Renal pelvis (tissue), 12 donors: ENCODE measurements at places on chromosomes 2 and 18.

DNA sequence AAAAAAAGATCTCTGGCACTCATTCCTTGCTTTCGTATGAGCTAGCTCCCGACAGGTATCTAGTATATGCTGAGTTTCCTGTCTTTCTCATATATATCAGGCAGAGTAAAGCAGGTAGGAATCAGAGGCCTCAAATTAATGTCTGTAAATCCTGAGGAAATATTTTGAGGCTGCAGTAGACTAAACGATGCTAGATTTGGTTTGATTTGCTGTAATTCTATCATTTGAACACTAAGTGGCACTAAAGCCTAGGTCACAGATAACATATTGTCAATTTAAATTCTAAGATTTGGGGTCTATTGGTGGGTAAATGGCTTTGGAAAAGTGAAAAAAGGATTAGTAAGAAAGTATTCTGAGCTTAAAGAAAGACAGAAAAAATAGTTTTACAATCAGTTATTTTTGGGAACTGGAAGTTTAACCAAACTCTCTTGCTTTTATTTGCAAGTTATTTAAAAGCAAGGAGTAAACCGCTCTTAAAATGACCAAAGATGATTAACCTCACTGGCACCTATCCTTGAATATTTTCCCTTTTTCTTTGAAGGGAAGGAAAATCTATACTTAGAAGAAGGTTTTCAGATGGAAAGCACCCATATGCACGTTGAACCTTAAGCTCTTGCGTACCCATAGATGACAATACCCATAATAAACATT, 37.6 kb upstream of the SLC4A10 start:
- DNase-seq = peak; percentile 14

- no peak for DNase-seq
Observed at GRCh38 chr2:140164449-140164848, 1384.3 kb upstream of the NXPH2 start.

- no peak for DNase-seq
Observed at GRCh38 chr2:54597153-54597848, 126.2 kb upstream of the EML6 start.

- DNase-seq = no peak
Observed at GRCh38 chr2:232338759-232339106, 39.8 kb upstream of the ALPP start.

DNA sequence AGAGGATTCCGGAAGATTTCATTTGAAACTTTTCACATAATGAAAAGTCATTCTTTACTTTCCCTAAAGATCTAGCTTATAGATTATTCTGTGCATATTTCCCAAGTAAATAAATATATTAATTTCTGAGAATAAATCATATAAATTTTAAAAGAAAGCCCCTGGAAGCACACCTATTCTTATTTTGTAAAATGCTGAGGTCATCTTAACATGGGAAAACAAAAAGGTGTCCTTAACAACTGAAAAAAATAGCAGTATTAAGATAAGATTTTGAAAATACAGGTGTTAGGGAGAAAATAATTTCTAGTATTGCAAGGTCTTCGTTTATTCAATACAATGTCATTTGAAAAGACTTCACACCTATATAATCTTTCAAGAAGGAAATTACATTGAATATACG, 567.5 kb upstream of the CHAC2 start:
- no peak for DNase-seq

DNA sequence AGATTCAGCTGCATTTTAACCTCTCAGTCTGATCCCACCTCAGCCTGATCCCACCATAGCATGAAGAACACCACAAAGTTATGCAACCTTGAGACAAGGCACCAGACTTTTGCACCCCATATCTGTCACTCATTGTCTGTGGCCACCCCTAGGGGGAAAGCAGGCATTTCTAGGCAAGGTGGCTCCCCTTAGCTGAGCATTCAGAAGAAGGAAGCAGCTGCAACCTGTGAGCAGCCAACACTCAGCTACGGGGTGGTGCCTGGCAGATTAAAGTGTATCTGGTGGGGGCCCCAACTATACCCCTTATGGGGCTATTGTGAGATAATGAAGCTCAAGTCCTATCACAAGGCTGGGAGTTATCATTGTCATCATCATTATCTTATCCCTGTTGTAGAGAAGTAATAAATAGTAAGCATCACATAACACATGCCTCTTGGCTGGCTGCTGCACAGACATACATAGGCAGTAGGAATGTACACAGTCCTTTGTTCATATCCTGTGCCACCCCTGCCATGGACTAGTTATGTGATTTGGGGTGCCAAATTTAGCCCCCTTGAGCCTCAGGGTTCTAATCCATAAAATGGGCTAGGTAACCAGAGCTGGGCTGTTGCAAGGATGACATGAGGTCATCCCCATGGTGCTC, 20.6 kb upstream of the TMEM163 start:
- DNase-seq = no peak

DNA sequence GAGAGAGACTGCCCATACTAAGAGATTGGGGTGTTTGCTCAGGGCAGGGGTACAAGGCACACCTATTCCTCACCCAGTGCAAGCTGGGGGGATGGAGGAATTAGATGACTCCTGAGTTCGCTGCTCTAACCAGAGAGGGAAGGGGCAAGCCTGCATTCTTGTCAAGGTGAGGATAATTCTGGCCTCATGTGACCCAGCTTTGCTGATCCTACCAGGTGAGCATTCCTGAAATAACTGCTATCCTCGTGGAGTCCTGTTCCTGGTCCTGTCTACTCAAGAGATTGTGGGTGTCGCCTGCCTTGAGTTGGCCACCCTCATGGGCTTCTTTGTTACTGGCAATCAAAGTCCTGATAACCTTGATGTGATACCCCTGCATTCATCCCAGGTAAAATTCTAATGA, 206.0 kb downstream of the SPP2 start:
- no peak for DNase-seq

- no peak for DNase-seq
Observed at GRCh38 chr2:196384729-196385128, 213.4 kb upstream of the STK17B start.

GRCh38 chr18:45248240-45248903, 366.9 kb upstream of the SLC14A2 start:
- DNase-seq = no peak

GRCh38 chr2:217160103-217160743, 300.4 kb upstream of the TNP1 start:
- DNase-seq = no peak

DNA sequence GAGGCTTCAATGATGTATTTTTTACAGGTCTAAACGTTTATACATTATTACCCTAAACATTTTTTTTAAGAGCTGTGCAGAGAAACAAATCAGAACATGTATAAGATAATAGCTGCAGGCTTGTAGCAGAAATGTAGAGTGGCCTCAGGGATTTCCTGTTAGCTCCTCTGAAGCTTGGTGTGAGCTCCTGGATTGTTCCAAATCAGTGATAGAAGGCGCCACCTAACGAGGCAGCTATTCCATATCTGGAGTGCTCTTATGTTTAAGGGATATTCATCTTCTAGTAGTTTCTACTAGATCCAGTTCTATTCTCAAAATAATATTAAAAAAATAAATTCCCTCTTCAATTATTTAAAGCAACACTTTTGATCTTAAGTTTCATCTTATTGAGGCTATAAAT, 93.1 kb downstream of the LRP1B start:
- DNase-seq = no peak

DNA sequence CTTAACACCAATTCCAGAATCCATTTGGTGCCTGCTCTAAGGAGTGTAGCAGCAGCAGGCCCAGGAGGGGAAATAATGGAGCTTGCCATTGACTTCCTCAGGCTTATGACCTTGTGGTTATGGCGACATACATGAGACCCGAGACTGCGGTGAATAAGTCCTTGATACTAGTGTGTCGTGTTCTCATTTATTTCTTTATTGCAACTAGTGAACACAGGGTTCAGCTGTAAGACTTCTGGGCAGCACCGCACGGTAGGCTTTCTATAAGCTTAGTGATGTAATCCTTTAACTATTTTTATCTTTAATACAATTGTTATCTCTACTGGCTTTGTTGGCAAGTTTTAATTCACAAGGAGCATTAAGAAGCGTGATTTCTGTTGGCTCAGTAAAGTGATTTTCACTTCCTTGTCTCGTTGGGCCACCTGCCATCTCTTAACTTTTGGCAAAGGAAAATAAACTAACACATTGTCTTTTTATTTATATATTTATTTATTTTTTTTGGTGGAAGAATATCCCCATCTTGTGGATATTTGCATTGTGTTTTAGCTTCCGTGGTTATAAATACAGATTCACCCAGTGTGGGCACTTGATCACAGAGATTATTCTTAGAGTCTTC, 139.8 kb downstream of the LTBP1 start:
- DNase-seq = no peak

GRCh38 chr2:233152541-233152940, 92.4 kb downstream of the INPP5D start:
- no peak for DNase-seq

GRCh38 chr2:45988879-45989278, 308.3 kb upstream of the EPAS1 start:
- no peak for DNase-seq

GRCh38 chr2:116378786-116379185, 1435.7 kb upstream of the DDX18 start:
- no peak for DNase-seq

DNA sequence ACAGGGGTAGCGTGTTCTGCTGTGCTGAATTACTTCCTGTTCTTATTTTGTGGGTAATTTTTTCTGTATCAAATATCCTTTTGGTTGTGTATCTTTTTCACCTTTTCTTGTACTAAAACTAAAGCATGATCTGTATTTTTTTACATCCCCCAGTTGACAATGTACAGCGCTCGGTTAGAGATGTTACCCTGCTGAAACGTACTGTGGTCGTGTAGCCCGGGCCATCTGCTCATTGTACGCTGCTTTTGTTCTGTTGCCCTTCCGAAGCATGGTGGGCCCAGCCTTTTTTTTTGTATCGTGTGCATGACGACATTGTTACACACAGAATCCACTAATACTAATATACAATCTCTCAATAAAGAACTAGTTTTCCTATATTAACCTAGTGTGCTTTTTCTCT, 233.1 kb downstream of the HAUS1 start:
- no peak for DNase-seq

DNA sequence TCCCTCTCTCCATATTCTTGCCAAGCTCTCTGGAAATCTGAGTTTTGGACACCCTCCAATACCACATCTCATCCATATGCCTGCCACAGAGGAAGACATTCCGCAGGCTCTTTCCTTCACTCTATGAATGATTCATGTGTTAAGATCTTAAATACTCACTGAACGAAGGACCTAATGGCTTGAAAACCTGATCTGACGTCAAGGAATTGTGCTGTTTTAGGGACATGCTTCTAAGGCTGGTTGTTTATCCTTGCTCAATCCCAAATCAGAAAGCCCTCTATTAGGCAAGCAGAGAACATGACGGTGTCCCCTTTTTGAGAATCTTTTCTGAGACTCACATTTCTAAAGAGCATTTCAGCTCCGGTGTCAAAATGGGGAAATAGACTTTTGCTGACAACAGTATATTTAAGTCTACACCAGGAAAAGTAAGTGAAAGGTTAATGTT, 83.7 kb upstream of the GALNT5 start:
- no peak for DNase-seq
